ENCODE measurements at places on chromosomes 11 and 22.
A peak's percentile ranks its signal among the peaks of the same experiment; 100 is the strongest.

- no peak for DNase-seq
Measured at GRCh38 chr22:36464715-36465231, 16.7 kb downstream of the TXN2 start.

DNA sequence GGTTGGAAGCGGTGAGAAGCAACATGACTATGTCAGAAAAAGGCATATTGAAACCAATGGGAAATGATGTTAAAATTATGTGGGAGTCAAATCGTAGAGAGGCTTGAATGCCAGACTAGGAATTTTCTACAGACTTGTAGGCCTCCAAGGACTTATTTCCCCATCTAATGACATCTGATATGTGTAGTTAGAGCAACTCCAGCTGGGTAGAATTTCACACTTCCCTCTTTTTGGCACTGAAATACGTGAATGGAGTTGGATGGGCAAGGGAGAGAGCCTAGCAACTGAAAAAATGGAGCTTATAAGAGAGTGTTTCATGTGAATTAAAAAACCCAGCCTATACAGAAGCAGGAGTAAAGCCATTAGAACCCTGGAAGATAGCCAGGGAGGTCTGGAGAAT, 304.2 kb downstream of the INSC start:
- DNase-seq: no peak

DNA sequence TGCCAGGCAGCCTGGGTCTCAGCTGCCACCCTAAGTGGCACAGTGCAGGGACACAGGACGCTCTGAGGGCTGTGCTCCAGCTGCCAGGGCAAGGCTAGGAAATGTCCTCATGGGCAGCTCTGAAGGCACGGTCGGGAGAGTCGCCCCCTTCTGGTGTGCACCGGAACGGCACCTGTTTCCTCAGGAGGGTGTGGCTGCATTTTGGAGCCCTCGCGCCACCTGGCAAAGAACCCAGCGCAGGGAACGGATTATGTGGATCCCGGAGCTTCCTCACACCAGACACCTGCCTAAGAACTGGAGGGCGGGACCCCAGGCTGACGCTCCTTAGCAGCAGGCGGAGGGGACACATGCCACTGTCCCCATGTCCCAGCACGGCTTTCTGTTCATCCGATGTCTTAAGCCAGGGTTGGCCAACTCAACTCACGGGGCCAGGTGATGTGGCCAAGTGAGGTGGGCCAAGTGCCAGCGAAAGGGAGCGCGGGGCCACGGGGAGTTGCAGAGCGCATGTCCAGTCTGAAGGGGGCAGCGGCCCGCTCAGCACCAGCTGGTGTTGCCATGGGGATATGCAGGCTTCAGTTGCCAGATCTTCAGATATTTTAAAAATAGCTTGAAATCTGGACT, 5.1 kb upstream of the SLC22A8 start:
- peak; percentile 56 for DNase-seq

DNA sequence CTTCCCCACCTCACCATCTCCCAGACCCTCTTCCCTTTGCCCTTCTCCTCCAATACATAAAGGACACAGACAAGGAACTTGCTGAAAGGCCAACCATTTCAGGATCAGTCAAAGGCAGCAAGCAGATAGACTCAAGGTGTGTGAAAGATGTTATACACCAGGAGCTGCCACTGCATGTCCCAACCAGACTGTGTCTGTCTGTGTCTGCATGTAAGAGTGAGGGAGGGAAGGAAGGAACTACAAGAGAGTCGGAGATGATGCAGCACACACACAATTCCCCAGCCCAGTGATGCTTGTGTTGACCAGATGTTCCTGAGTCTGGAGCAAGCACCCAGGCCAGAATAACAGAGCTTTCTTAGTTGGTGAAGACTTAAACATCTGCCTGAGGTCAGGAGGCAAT, 58.2 kb downstream of the TIMP3 start:
- no peak for DNase-seq

GRCh38 chr11:105181521-105181920, 42.0 kb upstream of the CARD18 start:
- no peak for DNase-seq

GRCh38 chr11:63769714-63770455, 1.3 kb upstream of the ZFTA start:
- no peak for DNase-seq

DNA sequence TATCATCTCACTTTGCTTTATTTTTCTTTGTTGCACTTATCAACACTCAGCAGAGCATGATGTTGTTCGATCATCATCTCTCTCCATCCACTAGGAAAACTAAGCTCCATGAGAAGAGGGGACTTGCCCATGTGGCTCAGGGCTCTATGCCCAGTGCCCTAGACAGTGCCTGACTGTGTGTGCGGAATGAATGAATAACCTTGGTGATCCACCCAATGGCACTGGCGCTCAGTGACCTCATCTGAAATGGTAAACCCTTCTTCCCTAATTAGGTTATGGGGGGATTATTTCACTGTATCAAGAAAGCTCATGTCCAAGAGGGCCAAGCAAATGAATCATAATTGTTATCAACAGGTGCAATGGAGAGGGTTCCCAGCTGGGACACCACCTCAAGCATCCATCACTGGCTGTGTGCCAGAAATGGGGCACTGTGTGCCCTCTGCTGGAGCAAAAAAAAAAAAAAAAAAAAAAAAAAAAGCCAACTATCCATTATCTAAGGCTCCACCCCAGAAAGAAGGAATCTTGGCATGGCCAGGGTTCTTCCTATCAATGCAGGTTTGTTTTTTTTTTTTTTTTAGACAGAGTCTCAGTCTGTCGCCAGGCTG, 172.6 kb downstream of the LARGE1 start:
- no peak for DNase-seq

DNA sequence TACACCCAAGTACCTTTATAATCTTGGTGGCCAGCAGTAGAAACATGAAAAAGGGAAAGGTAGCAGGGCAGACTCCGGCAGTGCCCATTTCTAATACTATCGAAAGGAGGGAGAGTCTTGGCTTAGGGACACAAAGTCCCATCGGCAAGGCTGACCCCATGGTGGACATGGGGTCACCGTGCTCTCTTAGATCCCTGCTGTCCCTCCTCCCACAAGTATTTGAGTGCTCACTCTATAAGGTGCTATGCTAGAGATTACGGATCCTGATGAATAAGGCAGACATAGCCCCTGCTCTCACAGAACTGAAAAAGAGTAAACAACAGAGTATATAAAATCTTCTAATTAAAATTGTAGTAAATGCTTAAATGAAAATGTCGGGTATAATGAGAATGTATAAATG, 172.4 kb upstream of the PITPNB start:
- no peak for DNase-seq

GRCh38 chr11:74444173-74444826, 23.0 kb downstream of the KCNE3 start:
- no peak for DNase-seq

GRCh38 chr22:29689206-29689879, 30.5 kb upstream of the CABP7 start:
- no peak for DNase-seq

GRCh38 chr11:78789375-78789774, 214.7 kb upstream of the NARS2 start:
- DNase-seq: no peak

DNA sequence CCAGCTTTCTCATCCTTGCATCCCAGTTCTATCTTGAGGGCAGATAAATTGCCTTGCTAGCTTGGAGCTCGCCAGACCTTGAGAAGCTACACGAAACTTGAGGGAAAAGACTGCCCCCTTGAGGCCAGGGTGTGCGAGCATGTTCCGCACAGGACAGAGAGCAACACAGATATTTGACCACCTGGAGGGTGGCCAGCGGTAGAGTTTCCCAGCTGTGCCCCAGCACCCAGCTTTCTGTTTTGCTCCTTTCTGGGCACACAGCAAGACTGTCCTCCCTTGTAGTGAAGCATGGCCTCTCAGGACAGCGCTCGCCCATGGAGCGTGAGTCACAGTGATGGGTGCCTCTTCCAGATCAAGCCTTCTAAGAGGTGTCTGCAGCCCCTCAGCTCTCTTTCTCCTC, 23.5 kb downstream of the SPATA19 start:
- peak; percentile 79 for DNase-seq

DNA sequence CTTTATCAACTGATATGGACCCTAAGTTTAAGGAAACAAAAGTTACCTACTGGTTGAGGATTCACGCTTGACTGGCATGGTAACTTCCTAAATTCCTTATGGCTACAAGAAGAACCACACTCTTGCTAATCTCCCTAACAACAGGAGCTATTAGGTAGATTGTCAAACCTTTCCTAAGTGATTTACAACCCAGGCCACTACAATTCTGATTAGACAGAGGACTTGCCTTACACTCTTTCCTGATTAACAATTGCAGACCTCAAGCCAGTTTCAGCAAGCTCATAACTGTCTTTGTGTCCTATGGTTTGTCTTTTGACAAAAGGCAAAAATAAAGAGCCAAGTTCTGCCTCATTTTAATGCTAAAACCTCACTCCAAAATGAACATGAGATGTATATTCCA, 16.3 kb downstream of the OR52K2 start:
- no peak for DNase-seq

GRCh38 chr22:23862103-23862502, 4.4 kb downstream of the SLC2A11 start:
- peak; percentile 73 for DNase-seq

- DNase-seq: no peak
Measured at GRCh38 chr22:38881997-38882879, 10.2 kb upstream of the CBX6 start.

- DNase-seq: no peak
Measured at GRCh38 chr22:39915295-39915726, 14.4 kb downstream of the GRAP2 start.

GRCh38 chr11:130428316-130429119, at the start of gene ADAMTS8:
Gene ADAMTS8, minus strand, starts transcription at chr11:130428609. Its CDS starts 323 bp downstream, at chr11:130428286.
- DNase-seq: peak; percentile 35

DNA sequence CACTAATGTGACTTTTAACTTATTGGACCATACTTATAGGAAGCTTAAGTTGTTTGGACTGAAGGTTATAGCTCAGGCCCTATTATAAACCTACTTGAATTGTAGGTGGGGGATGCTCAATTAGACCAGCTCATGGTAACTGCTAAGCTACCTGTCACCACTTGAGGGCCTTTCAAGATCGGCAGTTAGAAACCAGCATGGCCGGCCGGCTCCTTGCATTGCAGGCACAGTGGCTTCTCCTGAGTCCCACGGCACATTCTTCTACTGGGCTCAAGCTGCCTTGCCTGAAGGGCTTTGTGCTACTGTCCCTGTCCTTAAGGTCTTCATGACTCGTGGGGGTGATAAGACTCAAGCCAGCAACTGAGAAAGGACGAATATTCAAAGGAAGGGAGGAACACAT, 70.8 kb downstream of the TBC1D22A start:
- peak; percentile 59 for DNase-seq

GRCh38 chr11:107577346-107577711, 11.8 kb upstream of the ALKBH8 start:
- DNase-seq: no peak

- no peak for DNase-seq
Measured at GRCh38 chr11:35907648-35908431, 36.0 kb upstream of the LDLRAD3 start.

DNA sequence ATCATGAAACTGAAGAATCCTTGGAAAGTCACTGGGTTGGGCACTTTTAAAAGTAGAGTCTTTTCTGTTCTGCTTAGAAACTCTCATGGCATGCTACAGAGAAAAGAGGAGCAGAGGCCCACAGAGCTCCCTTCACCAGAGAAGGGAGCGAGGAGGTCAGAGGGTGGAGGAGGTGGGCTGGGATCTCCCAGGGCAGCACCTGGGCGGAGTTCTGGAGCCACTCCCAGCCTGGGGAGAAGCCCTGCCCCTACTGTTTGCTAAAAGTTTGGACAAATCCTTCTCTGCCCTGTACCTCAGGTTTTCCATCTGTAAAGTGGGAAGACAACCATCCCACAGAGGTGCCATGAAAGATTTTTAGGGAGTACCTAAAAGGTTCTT, 299.1 kb downstream of the KIRREL3 start:
- no peak for DNase-seq

DNA sequence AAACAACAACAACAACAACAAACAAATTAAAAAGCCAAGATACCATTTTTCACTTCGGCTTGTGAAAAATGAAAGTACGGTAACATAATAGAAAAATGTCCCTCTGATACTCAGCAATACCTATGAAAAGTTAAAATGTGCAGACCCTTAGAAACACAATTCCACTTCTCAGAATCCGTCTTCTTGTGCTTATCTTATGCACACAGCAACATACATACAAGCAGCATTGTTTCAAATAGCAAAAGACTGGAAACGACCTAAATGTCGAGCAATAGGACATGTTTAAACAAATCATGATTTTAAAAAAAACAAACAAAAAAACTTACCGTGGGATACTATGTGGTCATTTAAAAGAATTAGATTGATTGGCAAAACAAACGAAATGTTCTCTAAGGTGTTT, 26.5 kb downstream of the RBFOX2 start:
- DNase-seq: no peak

- no peak for DNase-seq
Measured at GRCh38 chr11:72675221-72675620, 999 bp upstream of the PDE2A start.

DNA sequence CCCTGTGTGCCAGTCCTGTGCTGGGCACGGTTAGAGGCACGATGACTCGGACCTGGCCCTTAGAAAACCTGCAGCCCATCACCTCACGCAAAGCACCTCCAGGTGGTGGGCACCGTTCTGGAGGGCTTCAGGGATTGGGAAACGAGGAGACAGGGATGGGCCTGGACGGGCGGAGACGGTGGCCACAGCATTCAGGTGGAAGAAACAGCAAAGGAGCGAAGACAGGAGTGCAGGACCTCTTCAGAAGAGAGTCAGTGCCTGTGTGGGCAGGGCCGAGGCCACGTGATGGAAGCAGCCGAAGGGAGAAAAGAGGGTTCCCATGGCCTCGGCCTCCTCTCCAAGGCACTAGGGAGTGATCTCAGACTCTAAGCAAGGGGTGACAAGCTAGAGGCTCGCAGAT, 8.1 kb upstream of the SLC22A12 start:
- DNase-seq: no peak

DNA sequence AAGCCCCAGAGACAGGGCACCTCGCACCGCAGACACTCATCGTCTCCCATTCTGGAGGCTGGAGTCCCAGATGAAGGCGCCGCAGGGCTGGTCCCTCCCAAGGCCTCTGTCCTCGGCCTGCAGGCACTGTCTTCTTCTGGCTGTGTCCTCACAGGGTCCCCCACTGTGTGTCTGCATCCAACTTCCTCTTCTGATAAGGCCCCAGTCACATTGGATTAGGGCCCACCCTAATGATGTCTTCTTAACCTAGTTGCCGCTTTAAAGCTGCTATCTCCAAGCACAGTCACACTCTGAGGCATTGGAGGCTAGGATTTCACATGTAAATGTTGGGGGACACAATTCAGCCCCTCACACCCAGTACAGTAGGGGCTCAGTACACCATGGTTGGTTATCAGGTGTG, 48.9 kb downstream of the DHCR7 start:
- DNase-seq: no peak

DNA sequence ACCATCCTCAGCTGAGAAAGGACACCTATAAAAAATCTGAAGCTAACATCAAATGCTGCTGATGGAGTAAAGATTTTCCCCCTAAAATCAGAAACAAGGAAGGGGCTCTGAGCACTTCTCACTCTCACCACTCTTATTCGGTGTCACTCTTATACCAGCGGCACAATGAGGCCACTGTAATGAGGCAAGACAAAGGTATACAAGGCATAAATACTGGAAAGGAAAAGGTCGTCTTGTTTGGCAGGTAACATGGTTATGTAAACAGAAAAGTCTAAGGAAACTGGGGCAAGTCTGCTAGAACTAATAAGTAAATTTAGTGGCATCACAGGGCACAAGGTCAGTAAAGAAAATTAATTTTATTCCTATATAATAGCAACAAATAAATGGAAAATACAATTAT, 8.1 kb upstream of the MOB2 start:
- no peak for DNase-seq

- no peak for DNase-seq
Measured at GRCh38 chr11:92500453-92500852, 275.8 kb downstream of the FAT3 start.

Measured in HEK293T (cell line).